WERI-Rb-1 (cell line): ENCODE measurements at places on chromosomes 4 and X.

- DNase-seq, result no peak
These were observed 39.4 kb upstream of the NDP start for GRCh38 chrX:44012484-44013096.

- DNase-seq, result no peak
These were observed 209.9 kb downstream of the PARM1 start for GRCh38 chr4:75142850-75143249.

DNA sequence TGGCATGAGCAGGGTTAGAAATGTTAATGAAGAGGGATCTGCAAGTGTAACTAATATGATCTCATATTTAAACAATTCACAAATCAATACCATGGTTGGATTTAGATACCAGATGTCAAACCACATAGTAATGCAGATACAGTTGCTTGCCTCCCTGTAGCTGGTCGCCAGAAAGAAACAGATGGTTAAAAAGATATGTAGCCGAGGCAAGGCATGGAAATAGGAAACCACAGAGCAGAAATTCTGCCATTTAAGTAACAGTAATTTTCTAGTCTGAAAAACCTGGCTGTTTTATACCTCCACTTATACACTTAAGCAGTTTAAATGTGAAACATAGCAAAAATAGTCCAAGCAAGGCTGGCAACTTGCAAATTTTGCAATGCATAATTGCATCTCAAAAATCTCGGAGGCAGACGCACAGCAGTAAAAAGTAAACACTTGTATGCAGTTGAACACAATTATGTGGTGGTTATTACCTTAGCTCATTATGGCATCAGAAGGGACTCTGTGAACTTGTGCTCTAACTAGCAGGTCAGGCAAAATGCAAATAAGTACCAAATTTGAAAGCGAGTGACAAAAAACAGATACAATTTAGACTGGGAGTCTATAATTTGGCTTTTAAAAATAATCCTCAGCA, 126.8 kb downstream of the NAA11 start:
- no peak for DNase-seq

DNA sequence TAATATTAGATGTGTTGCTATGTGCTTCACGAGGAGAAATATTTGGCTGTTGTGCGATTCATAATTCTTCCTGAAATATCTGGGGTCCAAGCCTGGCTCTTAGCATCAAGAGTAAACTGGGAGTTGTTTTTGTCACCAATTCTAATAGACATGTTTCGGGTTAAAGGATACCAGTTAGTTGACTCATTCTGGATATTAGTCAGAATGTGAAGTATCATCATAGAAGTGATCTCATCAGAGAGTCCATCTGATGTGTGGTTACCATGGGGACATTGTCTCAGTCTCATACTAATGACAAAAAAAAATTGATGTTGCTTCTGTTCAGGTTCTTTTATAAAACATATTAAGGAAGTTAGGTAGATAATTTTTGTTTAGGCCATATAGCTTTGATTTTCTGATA, 57.2 kb upstream of the MTMR1 start:
- no peak for DNase-seq

- DNase-seq, result no peak
These were observed 88.7 kb upstream of the TBL1X start for GRCh38 chrX:9376111-9376510.

DNA sequence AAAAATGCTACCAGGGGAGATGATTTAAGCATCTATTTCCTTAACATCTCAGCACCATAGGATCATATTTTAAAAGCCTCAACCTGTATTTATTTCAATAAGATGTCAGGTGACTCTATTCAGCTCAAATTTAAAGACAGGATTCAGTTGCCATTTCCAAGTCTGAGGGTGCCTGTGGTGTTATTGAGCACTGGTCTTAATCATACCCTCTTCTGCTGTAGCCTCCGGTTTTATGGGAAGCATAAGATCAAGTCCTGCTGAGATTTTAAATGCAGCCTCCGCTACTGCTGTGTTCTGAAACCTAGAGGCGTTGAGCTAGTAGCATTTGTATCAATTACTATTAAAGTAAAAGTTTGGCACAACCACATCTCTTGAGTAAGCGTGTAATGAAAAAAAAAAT, 185.7 kb upstream of the NWD2 start:
- no peak for DNase-seq

GRCh38 chrX:101408532-101408841, 465 bp downstream of the HNRNPH2 start:
- no peak for DNase-seq

GRCh38 chrX:53223068-53223693, 1.8 kb downstream of the KDM5C start:
- no peak for DNase-seq

- no peak for DNase-seq
These were observed 726.3 kb upstream of the INTU start for GRCh38 chr4:126906466-126906865.

- no peak for DNase-seq
These were observed 32.7 kb downstream of the NLGN3 start for GRCh38 chrX:71177327-71177726.

DNA sequence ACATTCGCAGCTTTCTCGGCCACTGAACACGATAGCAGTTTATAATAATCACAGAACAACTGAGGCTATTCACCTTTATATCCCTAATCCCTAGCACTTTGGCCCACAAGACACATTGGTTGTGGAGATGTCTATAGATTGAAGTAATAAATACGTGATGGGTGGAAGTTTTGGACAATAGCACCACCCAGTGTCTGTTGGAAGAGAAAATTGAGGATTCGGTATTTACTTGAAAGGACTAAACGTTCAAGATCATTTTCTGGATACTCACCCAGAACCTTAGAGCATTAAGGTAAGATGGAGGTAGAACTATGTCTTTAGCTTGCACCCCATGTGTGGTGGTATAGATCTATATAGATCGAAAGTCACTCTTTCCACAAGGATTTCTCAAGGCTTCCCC, 787 bp upstream of the TMSB15A start:
- no peak for DNase-seq

DNA sequence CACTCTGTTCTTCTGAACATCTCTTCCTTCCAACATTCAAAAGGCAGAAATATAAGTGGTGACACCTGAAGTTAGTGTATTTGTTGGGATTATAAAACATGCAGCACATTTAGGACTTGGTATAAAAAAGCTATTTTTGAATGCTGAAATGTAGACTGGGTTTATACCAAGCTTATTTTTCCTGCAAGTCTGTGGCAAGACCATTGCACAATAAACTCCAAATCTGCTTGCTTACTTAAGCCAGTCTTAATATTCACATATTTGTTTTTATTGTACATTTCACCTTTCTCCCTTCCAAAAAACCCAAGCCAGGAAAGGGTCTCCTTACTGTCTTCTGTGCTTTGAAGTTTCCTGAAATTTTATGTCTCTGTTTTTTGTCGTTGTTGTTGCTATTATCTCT, 63.7 kb downstream of the FHIP1A start:
- no peak for DNase-seq

GRCh38 chr4:85783483-85783882, 308.5 kb downstream of the ARHGAP24 start:
- DNase-seq, result no peak
